Esophagus mucosa (tissue), 1 donor: ENCODE measurements at places on chromosomes 2 and 18.

DNA sequence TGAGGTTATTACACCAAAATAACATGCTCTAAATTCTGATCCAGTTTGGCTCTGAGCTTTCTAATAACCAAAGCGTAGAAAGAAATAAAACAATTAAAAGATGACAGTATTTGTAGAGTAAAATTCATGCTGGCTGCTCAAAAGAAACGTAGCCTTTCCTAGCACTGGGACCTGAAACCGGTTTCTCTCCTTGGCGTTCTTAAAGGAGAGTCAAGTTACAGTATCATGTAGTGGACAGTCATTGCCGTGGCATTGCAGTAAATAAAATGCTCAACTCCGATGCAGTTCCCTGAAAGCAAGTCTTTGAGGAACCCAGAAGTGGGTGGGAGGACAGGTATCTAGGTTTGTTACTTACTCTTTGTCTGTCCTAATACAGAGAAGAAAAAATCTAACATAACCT, 52.7 kb upstream of the ITM2C start:
- no peak for ATAC-seq

- no peak for ATAC-seq
These were observed 143.3 kb downstream of the MREG start for GRCh38 chr2:215870088-215870490.

DNA sequence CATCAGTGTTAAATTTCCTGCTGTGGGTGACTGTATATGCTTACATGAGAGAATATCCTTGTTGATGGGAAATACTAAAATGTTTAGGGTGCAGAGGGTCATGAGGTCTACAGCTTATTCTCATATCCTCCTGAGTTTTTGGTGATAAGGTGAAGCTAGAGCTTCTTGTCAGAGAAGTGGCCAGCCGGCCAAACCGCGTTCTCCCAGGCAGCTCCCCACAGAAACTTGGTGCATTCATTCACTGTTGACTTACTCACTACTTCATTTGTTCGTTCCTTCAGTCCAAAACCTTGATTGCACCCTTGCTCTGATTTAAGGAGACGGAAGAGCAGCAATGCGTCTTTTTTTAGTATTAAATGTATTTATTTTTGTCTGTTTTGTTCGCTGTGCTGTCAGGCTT, 8.7 kb downstream of the SNED1 start:
- no peak for ATAC-seq

GRCh38 chr2:73091696-73092095, 20.2 kb upstream of the SFXN5 start:
- no peak for ATAC-seq

DNA sequence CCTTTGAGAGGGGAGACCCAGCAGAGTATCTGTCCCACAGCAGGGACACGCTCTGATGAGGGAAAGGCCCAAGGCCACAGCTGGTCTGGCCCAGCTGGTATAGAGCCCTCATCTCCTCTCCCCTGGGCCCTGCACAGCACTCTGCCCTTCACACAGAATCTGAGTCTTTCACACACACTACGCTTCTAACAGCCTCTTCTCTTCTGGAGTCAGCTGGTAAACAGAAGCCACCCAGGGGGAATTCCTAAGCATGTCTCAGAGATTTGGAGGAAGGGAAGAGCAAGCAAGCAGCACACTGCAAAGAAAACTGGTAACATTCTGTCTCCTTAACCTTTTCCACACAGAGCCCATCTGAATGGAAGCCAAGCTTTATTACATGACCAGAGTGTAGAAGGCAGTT, 121.1 kb upstream of the ACAA2 start:
- no peak for ATAC-seq

DNA sequence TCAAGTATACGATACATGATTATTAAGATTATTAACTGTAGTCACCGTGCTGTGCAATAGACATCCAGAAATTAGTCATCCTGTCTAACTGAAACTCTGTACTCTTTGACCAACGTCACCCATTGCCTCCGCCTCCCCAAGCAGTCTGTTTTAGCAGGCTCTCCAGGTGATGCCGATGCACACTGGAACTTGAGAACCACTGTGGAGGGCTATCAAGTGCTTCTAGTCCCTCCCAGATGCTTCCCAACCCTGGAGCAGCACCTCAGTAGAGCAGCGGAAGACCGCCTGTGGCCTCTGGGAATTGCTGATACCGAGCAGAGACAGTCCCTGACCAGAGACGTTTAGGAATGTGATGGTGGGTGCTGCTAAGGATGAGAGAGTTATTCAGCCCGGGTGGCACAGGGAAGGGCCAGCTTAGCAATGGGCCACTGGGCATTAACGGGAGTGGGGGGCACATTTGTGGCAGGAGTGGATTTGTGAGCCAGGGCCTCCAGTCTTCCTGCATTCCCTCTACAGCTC, 50.7 kb downstream of the LIPG start:
- no peak for ATAC-seq

GRCh38 chr2:62506421-62506750, 391 bp upstream of the TMEM17 start:
- ATAC-seq, result peak; percentile 40

- no peak for ATAC-seq
These were observed 555.8 kb upstream of the ID2 start for GRCh38 chr2:8125741-8126711.

DNA sequence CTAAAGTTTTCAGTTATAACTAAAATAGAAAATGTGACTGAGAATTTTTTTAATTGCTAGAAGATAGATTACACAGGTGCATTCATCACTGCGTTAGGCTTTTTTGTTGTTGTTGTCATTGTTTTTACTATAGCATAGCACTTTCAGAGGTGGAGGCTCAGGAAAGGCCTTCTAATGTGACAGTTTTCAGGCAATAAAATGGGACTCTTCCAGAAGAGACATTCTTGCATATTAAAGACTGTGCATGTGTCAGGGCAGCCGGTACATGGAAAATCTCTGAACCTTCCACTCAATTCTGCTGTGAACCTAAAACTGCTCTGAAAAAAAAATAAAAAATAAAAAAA, 175.2 kb downstream of the METTL4 start:
- no peak for ATAC-seq
